ENCODE measurements at places on chromosomes 13 and 19. TPM values are rescaled to one million over a fixed set of nuclear protein-coding genes. Genes with fewer than 3 reads are reported as not detected.
A peak's percentile ranks its signal among the peaks of the same experiment; 100 is the strongest.

- no peak for DNase-seq
Observed at GRCh38 chr19:18261474-18261873, 12.8 kb downstream of the IQCN start.

GRCh38 chr13:113742000-113742441 lies 17.0 kb upstream of the TMEM255B start:
- DNase-seq: peak; percentile 50

DNA sequence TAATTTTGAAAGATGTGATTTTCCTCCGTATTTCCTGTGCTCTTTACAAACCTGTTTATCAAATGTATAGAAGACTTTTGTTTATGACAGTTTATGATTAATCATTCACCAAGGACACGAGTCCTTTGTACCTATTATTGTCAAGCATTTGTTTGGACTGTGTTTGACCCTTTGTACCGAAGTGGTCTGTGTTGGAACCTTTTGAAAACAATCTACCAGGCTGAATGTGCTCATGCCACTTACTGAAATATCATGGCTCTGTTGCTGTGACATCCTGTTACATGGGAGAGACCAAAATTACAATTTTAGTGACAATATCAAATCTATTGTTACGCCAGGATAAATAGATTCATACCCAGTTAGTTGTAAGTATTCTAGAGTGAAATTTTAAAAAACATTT lies 193.6 kb downstream of the IRS2 start:
- no peak for DNase-seq

ZFP14 gene
- 2.2 TPM for total RNA-seq

All from IMR-90 (cell line).